ENCODE measurements at places on chromosomes 1 and 21. TPM values are rescaled to one million over a fixed set of nuclear protein-coding genes. Genes with fewer than 3 reads are reported as not detected.

GRCh38 chr1:160558660-160559380 lies 20.5 kb downstream of the CD84 start:
- no peak for ATAC-seq

DNA sequence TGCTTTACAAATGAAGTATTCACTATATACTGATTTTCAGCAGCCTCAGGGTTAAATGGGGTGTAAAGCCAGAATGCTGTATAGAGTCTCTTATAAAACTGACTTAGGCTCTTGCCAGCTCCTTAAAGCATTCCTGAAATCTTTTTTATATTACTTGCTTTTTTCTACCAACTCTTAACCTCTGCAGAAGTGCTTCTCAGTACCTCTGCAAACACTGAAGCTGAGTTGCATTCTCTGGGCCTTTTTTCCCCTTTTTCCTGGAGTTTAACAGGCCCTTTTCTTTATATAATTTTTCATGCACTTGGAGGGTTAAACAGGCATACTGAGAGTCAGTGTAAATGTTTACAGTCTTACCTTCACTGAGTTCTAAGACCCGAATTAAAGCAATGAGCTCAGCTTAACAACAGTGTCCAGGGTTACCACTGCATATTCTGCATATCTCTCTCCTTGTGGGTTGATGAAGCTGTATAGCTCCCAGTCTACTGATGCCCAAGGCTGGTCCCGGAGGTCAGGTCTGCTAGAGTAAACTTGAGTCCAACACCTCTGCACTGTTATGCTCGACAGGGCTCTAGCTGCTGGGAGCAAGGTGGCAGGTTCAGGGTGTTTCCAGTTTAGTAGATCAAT lies 40.9 kb upstream of the CFAP126 start:
- ATAC-seq: no peak

GRCh38 chr1:244214009-244214967 lies 163.2 kb downstream of the ZBTB18 start:
- peak; percentile 62 for ATAC-seq

DNA sequence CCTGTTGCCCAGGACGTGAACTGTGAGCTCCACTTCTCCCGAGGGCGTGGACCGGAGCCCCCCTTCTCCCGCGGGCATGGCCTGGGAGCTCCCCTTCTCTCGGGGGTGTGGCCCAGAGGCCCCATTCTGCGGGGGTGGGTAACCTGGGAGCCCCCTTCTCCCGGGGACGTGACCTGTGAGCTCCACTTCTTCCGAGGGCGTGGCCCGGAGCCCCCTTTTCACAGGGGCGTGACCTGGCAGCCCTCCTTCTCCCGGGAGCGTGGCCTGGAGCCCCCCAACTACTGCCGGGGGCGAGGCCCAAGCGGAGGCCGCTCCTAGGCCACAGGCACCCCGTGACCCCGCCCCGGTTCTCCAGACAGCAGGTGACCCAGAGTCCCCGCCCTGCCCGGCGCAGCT lies 320 bp downstream of the C1orf174 start:
- no peak for ATAC-seq

DNA sequence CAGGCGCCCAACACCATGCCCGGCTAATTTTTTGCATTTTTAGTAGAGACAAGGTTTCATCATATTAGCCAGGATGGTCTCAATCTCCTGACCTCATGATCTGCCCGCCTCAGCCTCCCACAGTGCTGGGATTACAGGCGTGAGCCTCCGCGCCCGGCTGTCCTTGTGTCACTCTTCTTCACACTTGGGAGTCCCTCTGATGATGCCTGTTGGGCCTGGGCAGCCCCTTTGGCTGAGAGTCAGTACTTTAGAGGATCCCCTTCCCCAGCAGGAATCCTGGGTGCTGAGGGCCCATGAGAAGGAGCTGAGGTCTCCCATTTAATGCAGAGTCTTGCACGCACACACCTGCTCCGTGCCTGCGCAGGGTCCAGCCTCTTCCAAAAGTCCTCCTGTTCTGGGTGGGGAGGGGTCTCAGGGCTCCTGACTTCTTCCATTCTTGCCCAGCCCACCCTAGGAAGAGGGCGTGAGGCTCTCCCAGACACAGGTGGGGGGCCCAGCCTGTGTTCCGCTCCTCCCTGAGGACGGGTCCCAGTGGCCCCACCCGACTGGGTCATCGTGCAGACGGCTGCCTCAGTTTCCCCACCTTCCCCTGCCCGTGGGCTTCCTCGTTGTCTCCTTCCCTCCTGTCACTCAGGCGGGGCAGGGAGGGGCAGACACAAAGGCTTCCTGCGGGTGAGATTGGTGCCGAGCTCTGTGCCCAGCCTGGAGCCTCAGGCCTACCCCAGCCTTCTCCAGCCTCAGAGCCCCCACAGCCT lies 3.9 kb downstream of the TTLL10 start:
- ATAC-seq: no peak

- ATAC-seq: peak; percentile 93
Measured at GRCh38 chr1:38138498-38139233, 92.1 kb upstream of the POU3F1 start.

- ATAC-seq: no peak
Measured at GRCh38 chr1:3776231-3776961, 3.8 kb downstream of the SMIM1 start.

GRCh38 chr1:41333146-41333784 lies 28.0 kb upstream of the FOXO6 start:
- no peak for ATAC-seq

GRCh38 chr1:228512781-228513198 lies 25.6 kb downstream of the RNF187 start:
- no peak for ATAC-seq

DCDC2B gene
- not detected for total RNA-seq

DNA sequence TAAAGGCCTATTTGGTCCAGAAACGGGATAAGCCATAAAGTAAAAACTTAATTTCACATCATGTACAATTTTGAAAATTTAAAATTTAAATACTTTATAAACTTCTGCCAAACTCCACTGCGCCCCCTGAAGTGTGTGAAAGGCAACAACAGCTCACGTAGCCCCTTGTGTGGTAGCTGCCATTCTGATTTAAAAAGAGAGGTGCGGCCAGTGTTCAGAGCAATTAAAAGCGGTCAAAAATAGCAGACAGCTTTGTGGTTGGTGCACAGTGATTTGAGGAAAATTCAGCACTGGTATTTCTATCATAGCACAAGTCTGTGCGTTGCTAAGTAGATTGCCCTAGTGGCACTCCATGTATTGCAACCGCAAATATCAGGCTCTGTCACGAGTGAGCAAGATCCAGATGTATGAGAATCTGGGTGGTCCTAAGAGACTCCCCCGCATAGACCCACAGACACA lies 122.5 kb downstream of the ATG4C start:
- no peak for ATAC-seq

DNA sequence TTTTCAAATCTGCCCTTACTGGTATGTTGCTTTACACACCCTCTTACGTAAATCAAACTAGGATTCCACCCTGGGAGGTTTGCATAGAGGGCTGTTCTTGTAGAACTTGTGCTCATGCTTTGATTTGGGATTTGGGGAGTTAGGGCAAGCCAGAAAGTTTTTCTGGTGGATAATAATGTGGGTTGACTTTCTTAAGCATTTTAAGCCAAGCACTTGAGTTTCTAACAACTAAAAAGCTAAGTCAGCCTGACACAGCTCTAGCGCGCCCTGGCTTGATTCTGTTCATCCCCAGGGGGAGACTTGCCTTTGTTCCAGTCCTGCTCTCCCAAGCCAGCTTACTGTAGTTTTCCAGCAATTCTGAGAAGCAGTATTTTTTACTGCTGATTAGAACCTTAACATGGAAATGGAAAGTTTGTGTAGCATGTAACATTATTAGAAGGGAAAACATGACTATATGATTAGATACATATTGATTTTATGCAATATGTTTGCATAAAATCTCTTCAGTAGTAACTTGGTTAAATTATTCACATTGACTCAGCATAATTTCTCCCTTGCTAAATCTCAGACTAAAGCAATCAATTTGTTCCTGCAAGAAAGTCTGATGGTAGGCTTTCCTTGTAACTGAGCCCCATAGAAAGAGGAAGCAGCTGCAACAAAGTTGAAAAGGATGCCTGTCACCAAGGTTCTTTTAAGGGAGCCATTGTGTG lies 11.0 kb upstream of the PGD start:
- peak; percentile 84 for ATAC-seq

DNA sequence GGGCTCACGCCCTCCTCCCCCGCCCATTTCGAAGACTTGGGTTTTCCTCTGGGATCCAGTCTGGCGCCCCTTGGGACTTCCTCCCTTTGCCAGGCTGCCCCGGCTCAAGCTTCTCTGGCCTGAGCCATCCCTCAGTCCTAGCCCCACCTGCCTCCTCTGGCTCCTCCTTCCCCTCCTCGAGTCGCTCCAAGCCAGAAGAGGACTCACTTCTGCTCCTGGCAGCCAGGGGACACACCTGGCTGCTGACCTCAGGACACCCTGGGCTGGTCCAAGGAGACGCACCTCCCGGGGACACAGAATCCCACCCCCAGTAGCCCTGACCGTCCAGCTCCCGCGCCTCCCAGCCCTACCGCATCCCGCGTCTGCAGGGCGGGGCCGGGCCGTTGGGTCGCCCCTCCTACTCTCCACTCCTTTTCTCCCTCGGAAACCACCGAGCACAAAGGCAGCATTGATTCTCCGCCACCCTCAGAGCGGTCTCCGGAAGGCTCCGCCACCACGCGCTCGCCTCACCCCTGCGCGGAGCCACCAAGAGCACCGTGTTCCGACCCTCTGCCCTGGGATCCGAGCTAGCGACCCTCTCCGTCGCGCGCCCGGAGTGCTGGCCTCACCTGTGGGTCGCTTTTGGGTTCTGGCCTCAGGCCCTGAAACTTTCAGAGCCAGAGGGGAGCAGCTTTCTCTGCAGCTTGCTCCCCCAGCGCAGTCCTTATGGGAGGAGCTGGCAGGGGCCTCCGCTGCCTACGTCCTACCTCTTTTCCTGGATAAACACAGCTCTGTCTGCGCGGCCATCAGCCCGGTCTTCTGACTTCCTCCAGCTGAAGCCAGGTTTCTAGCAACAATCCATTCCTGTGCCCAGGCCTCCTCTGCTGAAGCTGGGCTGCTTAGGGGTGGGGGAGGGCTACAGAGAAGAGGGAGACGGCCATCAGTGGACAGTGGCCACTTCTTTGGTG lies at the start of gene C2CD4D:
Gene C2CD4D, minus strand, starts transcription at position 364 of the 947 bp plus-strand sequence. CDS start 831 bp downstream, outside the sequence.
- peak; percentile 27 for ATAC-seq

- ATAC-seq: no peak
Measured at GRCh38 chr1:215631489-215631888, 64.4 kb downstream of the KCTD3 start.

GRCh38 chr1:59736744-59737143 lies 78.0 kb upstream of the HOOK1 start:
- ATAC-seq: no peak

CD160 gene
- total RNA-seq: not detected

- ATAC-seq: no peak
Measured at GRCh38 chr21:38342739-38343138, 85.9 kb downstream of the KCNJ15 start.

EVA1C gene
- 55.7 TPM for total RNA-seq

- ATAC-seq: no peak
Measured at GRCh38 chr21:27419153-27419552, 452.3 kb upstream of the ADAMTS5 start.

GRCh38 chr21:36316872-36317484 lies 3.0 kb upstream of the MORC3 start:
- no peak for ATAC-seq

GRCh38 chr21:41283211-41283818 lies 33.3 kb upstream of the FAM3B start:
- ATAC-seq: peak; percentile 92

DNA sequence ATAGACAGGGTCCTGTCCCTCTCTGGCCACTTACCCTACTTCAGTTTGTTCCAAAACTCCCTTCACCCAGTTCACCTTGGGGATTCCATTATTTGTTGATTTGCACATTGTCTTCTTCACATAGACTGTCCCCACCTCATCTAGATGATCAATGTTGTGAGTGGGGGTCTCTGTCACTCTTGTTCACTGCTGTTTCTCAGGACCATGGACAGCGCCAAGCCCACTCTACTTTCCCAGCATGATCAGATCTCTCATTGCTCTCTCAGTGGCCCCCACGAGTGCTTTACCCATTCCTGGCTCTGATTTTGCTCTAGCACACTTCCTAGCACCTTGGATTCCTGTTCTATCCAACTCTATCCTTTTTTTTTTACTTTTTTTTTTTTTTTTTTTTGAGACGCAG lies 45.4 kb upstream of the IGSF21 start:
- ATAC-seq: no peak

DNA sequence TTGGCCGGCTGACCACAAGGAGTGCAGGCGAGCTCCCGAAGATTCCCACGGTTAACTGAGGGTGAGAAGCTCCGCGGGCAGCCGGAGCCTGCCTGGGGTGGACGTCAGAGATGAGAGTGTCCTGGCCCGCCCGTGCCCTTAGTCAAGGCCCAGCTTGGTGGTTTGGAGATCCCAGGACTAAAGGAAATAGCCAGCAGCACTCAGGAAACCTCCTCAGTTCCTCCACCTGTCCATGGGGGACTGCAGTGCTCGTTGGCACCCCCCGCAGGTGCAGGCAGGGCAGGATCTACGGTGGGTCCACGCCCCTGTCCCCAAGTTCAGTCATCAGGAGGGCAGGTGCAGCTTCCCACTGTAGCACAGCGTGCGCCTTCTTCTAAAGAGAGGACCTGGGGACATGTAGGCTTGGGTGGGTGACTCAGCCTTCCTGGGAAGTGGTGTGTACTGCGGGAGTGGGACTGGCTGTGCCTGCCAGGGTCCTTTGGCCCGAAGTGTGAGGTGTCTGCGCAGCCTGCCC lies 32.5 kb downstream of the SLX9 start:
- no peak for ATAC-seq

DNA sequence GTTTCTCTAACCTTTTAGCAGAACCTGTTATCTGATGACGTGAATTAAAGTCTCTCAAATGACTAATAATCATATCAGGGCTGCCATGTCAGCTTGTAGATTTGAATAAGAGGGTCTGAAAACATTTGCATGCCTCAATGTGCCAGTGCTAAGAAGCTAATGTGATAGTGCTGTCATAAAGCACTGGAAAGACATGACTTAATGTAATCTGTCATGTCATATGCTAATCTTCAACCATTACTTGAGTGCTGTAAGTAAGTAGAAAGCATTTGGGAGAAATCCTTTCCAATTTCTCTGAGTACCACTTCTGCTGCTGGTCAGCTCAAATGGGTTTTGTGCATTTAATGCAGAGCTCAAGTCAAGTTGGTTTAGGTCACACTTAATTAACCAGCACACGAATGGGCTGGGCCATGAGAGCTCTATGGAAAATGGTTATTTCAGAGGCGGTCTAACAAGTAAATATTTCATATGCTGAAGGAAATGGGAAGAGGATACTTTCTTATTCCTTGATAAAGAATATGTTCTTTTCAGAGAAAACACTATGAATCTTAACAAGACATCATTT lies 609.2 kb downstream of the LMO4 start:
- ATAC-seq: no peak

ESPN gene
- total RNA-seq: 0.47 TPM

- no peak for ATAC-seq
Measured at GRCh38 chr1:154994269-154994587, 842 bp downstream of the LENEP start.

DNA sequence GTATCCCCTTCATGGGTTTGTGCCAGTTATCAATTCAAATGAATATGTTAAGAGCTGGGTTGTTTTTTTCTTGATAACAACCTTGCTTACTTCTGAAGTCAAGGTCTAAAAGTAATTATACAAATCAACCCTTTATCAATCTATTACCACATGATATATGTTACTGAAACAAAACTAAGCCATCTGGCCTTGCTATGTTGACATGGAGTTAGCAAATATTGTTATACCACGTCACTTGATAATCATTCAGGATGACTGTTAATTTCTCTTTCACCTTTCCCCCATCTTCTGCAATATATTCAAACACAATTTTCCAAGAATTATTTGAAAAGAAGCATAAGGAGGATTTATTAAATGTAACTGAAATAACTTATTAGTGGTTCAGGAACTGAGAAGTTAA lies 72.6 kb downstream of the DTL start:
- no peak for ATAC-seq

GRCh38 chr1:115837740-115838421 lies 3.0 kb downstream of the NHLH2 start:
- ATAC-seq: no peak

Measured in gastroesophageal sphincter (tissue), 4 donors.